ENCODE measurements at places on chromosomes 6 and 20.
A peak's percentile ranks its signal among the peaks of the same experiment; 100 is the strongest.

- DNase-seq = peak; percentile 11
Observed at GRCh38 chr20:2874456-2874855, 1.2 kb downstream of the PTPRA start.

DNA sequence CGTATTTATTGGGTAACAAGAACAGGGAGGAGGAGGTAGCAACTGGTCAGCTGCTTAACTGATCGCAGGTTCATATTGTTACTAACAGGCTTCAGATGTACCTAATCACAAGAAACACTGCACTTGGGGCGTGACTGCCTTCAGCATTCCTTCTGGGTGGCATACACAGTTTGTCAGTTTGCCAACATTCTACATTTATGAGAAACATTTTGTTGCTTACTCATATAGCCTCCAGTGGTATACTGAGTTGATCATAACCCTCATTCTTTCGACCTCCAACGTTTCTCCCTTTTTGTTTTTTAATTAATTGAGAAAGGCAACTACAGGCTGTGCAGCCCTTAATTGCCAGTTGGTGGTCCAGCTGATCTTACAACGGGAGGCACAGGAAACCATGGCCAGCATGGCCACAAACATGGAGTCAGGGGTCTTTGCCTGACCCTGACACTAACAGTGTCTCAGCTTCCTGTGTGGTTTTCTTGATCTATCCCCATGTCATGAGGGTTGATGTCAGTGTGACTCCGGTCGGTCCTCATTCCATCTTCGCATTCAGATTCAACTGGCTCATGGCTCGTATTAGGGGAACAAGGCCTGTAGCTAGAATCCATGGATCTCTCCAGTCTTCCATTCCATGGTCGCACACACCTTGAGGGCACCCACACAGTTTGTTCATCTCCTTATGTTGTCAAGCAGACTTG lies 9.4 kb downstream of the EPB41L2 start:
- DNase-seq = no peak

DNA sequence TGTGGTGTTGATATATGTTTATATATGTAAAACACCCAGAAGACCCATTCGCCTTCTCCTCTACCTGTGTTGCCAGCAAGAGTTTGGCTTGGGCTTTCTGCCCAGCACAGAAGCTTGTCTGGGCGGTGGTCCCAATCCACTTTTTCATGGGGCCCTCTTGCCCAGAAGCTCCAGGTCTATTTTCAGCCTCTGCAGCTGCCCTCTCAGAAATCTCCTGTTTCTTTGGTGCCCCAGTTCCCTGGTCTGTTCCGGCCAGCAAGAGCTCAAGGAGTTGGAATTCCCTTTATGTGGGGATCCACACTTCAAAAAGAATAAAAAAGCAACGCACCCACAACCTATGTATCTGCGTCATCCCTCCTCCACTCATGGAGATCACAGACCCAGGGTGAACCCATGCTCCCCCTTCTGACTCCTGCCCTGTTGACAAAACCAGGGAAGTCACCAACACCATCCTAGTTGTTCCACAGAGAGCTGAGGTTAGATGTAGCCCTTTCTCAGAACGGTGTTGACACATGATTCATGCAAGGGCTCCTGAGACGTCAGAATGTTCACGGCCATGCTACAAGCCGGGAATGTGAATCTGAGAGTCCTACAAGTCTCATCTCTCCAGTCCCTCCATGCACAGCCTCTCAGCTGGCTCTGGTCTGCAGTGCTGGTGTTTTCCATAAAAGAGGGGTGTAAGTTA lies 156.8 kb upstream of the RIN2 start:
- no peak for DNase-seq

DNA sequence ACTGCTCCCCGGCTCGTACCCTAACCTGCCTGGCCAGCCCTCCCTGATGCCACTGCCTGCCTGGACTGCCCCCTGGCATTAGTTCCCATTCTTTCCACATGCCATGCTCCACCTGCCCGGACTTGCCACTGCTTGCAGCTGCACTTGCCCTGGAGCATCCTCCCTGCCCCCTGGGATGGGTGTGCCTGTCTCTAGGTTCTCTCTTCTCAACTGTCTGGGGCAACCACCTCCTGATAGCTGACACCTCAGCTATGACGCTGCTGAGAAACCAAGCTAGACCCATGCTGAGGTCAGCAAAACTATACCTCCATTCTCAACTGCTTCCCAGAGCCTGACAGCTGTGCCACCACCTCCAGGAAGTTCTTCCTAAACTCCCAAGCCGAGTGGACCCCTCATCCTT lies 72.1 kb downstream of the PERP start:
- no peak for DNase-seq

GRCh38 chr20:51514249-51514648 lies 28.3 kb downstream of the NFATC2 start:
- no peak for DNase-seq

- peak; percentile 72 for DNase-seq
Observed at GRCh38 chr6:43496370-43497128, 13.6 kb downstream of the LRRC73 start.

- DNase-seq = peak; percentile 4
Observed at GRCh38 chr6:38319256-38320212, 320.2 kb downstream of the BTBD9 start.

DNA sequence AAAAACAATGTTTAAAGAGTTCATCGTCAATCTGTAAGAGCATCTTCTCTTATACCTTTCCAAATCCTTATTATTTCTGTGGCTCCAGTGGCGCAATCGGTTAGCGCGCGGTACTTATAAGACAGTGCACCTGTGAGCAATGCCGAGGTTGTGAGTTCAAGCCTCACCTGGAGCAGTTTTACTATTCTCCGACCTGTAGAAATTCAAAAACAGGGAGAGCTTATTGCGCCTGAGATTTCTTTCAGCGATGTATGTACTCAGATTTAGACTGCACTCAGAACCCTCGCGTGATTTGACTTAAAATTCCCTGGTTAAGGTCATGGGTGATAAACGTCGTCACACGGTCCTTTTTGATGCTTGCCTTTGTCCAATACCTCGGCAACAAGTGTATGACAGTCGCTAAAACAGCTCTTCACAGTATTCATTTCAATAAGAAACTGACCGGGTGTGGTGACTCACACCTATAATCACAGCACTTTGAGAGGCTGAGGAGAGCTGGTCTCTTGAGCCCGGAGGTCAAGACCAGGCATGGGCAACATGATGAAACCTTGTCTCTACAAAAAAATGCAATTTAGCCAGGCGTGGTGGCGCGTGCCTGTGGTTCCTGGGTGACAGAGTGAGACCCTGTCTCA lies 11.9 kb downstream of the GPX5 start:
- DNase-seq = peak; percentile 82

- DNase-seq = peak; percentile 70
Observed at GRCh38 chr6:47096211-47096895, 54.2 kb upstream of the ADGRF1 start.

- DNase-seq = no peak
Observed at GRCh38 chr6:147222160-147222838, 18.1 kb downstream of the STXBP5 start.
